ENCODE measurements at places on chromosomes 3 and 15.

DNA sequence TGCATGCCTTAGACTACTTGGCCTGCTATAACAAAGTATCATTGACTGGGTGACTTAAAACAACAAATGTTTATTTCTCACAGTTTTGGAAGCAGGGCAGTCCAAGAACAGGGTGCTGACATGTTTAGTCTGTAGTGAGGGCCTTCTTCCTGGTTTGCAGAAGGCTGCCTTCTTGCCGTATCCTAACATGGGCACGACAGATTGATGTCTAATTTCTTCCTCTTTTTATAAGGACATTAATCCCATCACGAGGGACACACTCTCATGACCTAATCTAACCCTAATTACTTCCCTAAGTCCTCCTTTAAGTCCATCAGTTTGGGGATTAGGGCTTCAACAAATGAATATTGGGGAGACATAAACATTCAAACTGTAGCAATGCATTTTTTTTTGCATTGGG is 10.9 kb upstream of the GOLGA8B start:
- DNase-seq, result no peak

GRCh38 chr3:4948395-4948794 is 30.8 kb upstream of the BHLHE40 start:
- no peak for DNase-seq

- no peak for DNase-seq
Observed at GRCh38 chr15:101538996-101539395, 49.5 kb upstream of the PCSK6 start.

DNA sequence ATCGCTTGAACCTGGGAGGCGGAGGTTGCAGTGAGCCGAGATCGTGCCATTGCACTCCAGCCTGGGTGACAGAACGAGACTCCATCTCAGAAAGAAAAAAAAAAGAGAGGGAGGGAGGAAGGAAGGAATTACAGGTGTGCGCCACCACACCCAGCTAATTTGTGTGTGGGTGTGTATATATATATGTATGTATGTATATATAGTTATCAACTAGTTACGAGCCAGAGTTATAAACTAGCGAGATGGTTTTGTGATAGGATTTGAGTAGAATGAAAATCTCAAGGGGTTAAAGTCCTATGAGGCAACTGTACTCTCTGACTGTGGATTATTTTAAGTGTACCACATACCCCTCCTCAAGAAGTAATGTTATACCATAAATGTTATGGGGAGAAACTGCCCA is 50.9 kb upstream of the SIN3A start:
- no peak for DNase-seq

DNA sequence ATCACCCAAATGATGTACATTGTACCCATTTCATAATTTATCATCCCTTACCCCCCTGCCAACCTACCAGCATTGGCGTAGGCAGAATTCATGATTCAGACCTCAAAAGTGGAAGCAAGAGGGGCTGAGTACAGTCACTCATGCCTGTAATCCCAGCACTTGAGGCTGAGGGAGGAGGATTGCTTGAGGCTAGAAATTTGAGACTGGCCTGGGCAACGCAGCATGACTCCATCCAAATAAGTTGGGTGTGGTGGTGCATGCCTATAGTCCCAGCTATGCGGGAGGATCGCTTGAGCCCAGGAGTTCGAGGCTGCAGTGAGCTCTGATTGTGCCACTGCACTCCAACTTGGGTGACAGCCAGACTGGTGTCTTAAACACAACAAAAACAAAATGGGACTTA is 10.4 kb downstream of the TTC14 start:
- no peak for DNase-seq

GRCh38 chr3:190092250-190092649 is 28.4 kb downstream of the P3H2 start:
- no peak for DNase-seq
